SK-N-SH treated with all-trans-retinoic acid at 6 μM for 48 hours (cell line): ENCODE measurements at places on chromosomes 7 and 10.

- no peak for ATAC-seq
These were observed 78.8 kb downstream of the INPP5A start for GRCh38 chr10:132616170-132616995.

DNA sequence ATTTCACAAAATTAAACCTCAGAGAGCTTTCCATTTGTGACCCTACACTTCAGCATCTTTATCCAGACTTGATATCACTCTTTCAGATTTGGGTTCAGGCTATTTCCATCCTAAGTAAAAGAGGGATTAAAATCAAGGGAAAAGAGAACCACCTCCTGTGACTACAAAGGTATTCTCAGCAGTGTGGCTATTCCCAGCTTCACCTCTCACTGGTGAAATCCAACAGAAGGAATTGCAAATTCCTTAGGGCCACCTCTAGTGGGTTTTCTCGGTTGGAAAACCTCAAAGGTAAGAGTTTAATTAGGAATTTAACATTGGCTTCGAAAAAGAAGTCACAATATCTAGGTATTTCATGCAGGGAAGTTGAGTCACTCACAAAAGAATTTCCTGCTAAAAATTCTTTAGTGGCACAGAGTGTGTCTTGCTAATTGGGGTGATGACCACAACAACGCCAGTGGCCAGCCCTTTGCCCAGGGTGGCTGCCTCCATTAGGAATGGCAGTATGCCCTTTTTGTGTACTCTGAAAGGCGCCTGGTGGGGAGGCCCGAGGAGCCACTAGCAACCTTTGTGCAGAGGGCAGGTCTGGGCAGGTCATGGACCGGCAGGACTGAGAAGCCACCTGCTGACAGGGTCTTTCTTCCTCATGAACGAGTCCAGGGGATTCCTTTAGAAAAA lies 52.2 kb downstream of the SEM1 start:
- no peak for ATAC-seq

DNA sequence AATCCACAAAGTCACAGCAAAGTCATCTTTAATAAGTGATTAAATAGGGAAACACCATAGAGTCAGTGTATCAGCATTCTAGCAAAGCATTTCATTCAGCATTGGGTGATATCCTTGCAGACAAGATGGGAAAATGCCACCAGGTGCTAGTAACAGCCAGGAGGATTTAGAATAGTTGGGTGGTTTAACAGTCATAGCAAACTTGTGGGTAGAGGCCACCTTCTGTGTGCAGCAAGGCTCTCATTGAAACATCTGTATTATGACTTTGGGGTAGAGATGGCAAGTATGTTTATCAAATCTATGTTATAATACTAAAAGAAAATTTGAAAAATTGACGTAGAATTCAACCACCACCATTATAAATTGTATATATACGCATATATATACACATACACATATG lies 26.4 kb upstream of the ADO start:
- ATAC-seq, result no peak

GRCh38 chr10:8967061-8967460 lies 912.6 kb downstream of the GATA3 start:
- no peak for ATAC-seq

DNA sequence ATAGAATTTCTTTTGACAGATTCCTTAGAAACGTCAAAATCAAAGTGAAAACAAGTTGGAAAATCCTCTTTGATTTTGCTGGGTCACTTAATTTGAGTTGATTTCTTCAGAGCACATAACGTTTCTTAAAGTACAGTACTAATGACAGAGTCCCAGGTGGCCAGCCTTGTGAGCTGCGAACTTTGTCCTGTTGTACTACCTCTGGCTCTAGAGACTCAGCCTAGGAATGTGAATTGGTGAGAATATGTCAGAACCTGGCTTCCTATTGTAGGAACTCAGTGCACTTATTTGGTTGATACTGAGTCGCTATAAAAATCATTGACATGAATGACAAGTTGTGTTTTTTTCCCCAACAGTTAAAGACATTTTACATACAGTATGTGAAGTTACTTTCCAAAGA lies 20.2 kb downstream of the SDK1 start:
- no peak for ATAC-seq

DNA sequence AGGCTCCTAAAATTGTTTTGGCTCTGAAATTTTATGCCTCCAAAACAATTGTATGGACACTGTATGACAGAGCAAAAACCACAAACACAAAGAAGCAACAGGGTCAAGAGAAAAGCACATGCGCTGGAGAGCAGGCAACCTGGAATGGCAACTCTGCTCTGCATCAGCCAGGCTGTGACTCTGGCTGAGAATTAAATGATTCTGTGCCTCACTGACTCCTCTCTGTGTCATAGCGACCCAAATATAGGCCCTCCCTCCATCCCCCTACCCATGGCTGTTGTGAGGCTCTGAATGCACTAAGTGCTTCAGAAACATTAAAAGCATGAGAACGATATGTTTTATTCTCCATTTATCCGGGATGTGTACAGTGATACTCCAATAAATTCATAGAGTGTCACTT lies 24.9 kb upstream of the NEBL start:
- ATAC-seq, result no peak

- ATAC-seq, result no peak
These were observed 54.2 kb downstream of the GUSB start for GRCh38 chr7:65927489-65928448.
